ENCODE measurements at places on chromosomes 13 and 19. TPM values are rescaled to one million over a fixed set of nuclear protein-coding genes. Genes with fewer than 3 reads are reported as not detected.

The KLK14 gene
- total RNA-seq, result not detected

The SPTBN4 gene
- total RNA-seq, result 0.84 TPM

DNA sequence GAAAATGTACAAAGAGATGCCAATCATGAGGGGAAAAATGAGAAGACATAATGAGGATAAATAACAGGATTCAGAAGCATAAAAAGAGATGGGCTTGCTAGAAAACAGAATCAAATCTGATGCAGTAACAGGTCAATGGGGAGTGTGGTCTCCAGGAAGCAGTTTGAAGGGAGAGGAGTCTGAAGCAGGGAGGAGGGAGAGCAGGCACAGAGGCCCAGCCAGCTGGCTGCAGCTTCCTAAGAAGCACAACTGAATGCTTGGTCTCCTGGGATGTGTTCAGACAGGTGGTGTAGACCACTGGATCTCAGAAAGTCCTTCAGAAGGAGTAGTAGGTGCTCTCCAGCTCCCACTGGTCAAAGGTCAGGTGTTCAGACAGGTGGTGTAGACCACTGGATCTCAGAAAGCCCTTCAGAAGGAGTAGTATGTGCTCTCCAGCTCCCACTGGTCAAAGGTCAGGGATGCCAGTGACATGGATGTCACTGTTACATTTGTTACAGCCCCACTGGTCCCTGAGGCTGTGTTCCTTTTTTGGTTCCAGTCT, 68.3 kb upstream of the UBAC2 start:
- DNase-seq, result no peak

- DNase-seq, result no peak
These were observed 6.6 kb upstream of the ZDHHC20 start for GRCh38 chr13:21465710-21466160.

Data from RPMI7951 (cell line).